ENCODE measurements at places on chromosomes 11 and 22. TPM values are rescaled to one million over a fixed set of nuclear protein-coding genes. Genes with fewer than 3 reads are reported as not detected.

- no peak for DNase-seq
Observed at GRCh38 chr11:66859686-66860448, 3.0 kb downstream of the LRFN4 start.

DNA sequence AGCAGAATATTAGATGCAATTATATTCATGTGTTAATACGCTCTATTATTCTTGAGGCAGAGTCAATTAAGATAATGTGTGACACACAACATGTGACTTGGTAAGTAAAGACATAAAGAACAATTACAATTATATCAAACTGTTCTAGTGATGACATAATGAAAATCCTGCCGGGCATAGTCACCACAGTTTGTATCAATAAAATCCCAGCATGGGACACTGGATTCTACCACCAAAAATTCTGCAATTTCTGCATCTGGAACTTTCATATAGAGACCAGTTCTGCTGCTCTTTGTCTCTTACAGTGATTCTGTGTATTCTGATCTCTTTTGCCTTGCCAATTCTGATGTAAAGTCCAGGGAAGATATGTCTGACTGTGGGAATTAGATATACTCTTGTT is 495.6 kb upstream of the LRRC4C start:
- no peak for DNase-seq

Gene FIBIN
- polyA plus RNA-seq = 5.1 TPM

DNA sequence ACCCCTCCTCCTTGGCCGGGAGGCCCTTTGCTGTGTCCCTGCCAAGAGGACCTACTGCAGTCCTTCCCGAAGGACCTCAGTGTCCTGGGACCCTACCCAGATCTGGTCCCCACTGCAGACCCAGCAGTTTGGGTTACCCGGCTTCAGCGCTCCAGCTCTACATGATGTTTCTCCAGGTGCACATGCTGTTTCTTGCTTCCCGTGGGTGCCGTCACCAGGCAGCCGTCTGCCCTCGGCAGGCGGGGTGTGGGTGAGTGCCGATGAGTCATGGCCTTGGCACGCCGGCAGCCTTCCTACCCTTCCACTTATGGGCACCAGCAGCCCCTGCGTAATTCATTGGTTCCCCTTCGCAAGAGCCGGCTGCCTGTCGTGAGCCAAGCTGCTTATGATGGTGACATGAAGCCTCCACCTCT is 101.8 kb downstream of the BCR start:
- DNase-seq = peak; percentile 54

GRCh38 chr11:73197348-73197747 is 20.7 kb upstream of the P2RY2 start:
- DNase-seq = no peak

Measured in heart right ventricle (tissue), 16 donors.